LoVo (cell line): ENCODE measurements at places on chromosomes 7 and 10.

GRCh38 chr10:44760513-44760912, 150.6 kb upstream of the TMEM72 start:
- no peak for DNase-seq

DNA sequence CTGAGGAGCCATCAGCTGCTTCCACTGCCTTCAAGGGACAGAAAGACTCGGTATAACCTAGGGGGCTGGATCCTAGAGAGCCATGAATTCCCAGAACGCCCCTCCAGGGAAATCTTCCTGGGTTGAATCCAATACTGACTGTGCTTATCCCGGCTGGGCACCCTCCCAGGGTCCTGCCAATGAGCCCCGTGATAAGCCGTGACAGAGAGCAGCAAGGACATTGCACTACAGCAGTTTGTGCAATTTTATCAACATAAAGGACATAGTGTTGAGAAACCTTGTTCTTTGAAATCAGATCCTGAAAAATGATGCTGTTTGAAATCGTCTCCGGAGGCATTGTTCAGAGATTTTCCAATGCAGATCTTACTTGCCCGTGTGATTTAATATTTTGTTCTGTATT, 18.8 kb downstream of the AKR1B1 start:
- no peak for DNase-seq

DNA sequence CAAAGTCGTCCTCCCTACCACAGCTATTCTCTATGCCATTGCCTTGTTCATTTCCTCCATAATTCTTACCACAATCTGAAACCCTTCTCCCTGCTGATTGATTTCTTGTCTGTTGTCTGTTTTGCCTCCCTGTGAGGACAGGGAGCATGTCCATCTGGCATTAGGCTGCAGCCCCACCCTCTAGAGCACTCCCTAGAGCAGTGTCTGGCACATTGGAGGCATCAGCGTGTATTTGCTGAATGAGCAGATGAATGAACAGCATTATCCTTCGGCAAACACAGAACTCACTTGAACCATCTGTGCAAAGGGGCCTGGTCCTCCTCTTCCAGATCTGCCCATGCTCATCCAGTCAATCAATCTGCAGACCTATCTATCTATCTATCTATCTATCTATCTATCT, 5.1 kb upstream of the DMBT1 start:
- no peak for DNase-seq

GRCh38 chr10:132547421-132547861, 9.9 kb downstream of the INPP5A start:
- no peak for DNase-seq

GRCh38 chr10:13633689-13634088, 46.9 kb downstream of the PRPF18 start:
- no peak for DNase-seq

GRCh38 chr7:157925383-157925875, 588.6 kb downstream of the DNAJB6 start:
- DNase-seq: no peak

GRCh38 chr7:151432658-151433521, 7.1 kb downstream of the CRYGN start:
- DNase-seq: no peak

- DNase-seq: no peak
These were observed 232.6 kb downstream of the REEP3 start for GRCh38 chr10:63753808-63754207.

GRCh38 chr7:90412458-90413184, 9.4 kb downstream of the CLDN12 start:
- DNase-seq: no peak

GRCh38 chr7:6479067-6479466, 31.3 kb upstream of the DAGLB start:
- no peak for DNase-seq

GRCh38 chr10:55793024-55793423, 568.0 kb downstream of the ZWINT start:
- no peak for DNase-seq

GRCh38 chr10:64760371-64760770, 1239.2 kb downstream of the REEP3 start:
- DNase-seq: no peak

- no peak for DNase-seq
These were observed 41.5 kb upstream of the NKX6-2 start for GRCh38 chr10:132827423-132827789.

GRCh38 chr7:121744877-121745276, 128.1 kb upstream of the PTPRZ1 start:
- DNase-seq: no peak

- no peak for DNase-seq
These were observed 154.5 kb downstream of the RNF133 start for GRCh38 chr7:122544463-122544862.

GRCh38 chr10:16612115-16612980, 90.7 kb upstream of the C1QL3 start:
- DNase-seq: peak; percentile 7

GRCh38 chr7:151659219-151659618, 139.5 kb upstream of the RHEB start:
- DNase-seq: no peak

- DNase-seq: no peak
These were observed 101.2 kb upstream of the SEC61G start for GRCh38 chr7:54860003-54860775.

DNA sequence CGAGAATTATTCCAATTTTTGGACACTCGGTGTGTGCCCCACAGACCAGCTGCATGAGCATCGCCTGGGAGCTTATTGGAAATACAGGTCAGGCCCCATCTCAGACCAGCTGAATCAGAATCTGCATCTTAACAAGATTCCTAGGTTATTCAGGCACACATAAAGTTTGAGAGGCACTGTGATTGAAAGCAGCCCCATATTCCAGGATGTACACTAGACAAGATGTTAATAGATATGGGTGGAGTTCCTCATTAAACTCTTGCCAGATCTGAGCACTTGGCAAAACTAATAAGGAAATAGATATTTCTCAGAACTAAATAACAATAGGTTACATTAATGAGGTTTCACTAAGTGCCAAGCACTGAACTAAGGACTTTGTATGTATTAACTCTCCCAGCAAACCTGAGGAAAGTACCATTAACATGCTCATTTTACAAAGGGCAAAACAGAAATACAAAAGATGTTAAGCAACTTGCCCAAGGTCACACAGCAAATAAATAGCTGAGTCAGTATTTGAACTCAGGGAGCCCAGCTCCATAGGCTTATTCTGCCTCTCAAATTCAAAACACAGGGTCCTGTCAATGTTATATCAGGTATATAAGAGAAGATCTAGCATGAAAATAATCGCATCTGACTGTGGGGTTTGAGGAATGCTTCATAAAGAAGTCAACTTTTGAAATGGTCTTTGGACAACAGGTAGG, 29.9 kb downstream of the PPP1R3C start:
- DNase-seq: no peak

GRCh38 chr7:39592586-39592985, 26.4 kb downstream of the YAE1 start:
- no peak for DNase-seq

DNA sequence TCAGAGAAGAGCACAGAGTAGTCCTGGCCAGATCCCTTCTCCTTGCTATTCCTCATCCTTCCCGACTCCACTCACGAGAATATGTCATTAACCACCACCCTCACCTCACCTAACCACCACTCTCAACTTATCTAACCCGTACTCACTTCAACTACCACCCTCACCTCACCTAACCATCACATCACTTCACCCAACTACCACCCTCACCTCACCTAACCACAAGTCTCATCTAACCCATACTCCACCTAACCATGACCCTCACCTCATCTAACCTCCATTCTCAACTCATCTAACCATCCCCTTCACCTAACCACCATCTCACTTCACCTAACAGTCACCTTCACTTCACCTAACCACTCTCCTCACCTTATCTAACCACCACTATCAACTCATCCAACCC, 85.0 kb downstream of the VIPR2 start:
- DNase-seq: no peak

GRCh38 chr10:70732569-70732968, 52.6 kb downstream of the TBATA start:
- DNase-seq: no peak

DNA sequence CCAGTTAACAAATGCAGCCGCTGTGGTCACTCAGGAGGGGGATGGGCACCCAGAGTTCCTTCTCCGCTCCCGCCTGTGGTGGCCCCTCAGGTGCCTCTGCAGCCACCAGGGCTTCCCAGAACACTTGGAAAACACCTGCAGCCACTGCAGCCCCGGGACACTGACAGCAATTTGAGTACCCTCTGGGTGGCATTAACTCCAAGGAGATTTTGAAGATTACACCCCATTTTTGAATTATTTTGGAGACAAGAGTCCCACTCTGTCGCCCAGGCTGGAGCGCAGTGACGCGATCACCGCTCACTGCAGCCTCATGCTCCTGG, 32.2 kb downstream of the IL15RA start:
- no peak for DNase-seq

GRCh38 chr10:89431977-89432376, 17.6 kb downstream of the IFIT5 start:
- peak; percentile 36 for DNase-seq

GRCh38 chr7:137399827-137400823, 56.6 kb upstream of the PTN start:
- no peak for DNase-seq

DNA sequence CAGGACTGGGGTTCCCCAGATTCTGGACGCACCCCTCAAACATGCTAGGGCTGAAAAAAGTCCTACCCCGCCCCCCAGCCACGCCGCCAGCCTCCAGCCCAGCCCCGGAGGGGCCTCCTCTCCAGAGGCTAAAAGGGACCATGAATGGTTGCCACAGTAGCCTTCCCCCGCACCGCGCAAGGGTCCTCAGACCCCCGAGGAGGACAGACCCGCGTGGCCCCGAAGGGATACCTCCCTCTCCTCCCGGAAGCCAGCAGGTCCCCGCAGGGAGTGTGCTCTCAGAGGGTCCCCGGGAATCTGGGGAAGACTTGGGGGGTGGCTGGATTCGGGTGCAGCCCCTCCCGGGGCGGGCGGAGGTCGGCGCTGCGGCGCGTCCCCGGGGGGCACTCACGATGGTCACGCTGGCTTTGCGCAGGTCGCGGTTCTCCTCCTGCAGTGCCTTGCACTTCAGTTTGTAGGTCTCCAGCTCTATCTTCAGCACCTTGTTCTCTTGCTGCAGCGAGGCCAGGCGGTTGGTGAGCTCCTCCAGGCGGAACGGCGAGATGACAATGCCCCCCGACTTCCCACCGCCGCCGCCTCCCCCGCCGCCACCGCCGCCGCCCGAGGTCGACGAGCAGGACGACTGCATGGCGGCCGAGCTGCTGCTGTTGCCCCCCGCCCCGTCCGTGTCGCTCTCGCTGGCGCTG, 482 bp downstream of the CCDC6 start:
- DNase-seq: no peak

DNA sequence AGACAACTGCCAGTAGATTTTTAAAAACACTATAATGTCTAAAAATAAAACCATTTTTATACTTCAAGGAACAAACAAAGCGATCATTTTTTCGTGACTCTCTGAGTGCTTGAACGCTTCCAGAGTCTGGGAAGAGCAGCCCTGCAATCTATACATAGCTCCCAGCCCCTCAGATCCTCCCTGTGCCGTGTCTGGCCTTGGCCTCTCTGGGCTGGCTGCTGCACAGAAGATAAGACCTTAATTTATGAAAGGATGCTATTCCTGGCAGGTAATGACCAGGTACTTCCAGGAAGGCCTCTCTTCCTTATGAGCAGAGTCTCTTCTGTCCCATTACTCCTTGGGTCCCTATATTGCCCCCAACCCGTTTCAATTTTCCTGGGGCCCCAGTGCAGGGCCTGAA, 200.9 kb upstream of the AOAH start:
- DNase-seq: no peak

- no peak for DNase-seq
These were observed 942.9 kb upstream of the LRRN3 start for GRCh38 chr7:110148054-110148453.

- no peak for DNase-seq
These were observed 31.9 kb downstream of the ARL4A start for GRCh38 chr7:12719141-12719919.

DNA sequence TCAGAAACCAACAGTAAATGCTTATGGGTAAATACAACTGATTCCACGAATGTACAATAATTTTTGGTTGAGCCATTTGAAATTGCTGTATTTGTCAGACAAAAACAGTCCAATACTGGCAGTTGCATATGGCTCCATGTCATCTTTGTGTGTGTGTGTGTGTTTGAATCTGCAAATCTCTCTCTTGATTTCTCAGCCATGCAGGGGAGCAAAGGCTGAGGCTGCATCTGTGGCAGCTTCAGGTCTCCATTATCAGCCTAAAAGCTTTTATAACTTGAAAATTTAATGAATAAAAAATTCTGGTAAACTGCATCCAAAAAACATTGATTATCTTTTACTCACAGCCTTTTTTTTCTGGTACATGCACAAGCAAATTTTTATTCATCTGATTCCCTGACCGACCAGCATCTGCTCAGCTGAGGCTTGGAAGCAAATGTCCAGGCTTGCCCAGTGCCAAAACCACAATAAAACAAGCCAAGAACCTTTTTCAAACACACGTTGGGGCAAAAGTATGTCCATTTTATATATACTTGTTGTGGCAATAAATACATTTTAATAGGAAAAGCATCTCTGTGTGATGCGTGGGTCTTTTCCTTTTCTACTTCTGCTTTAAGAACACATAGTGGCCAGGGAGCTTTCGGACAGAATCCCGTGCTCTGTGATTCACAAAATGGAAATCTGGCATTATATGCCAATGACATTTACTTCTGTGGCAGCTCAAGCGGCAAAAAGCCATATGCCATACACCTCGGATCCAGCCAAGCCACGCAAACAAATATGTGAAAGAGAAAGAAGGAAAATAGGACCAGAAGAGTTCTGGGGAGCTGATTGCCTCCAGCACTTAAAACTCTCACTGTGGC, 275.6 kb upstream of the AOAH start:
- DNase-seq: no peak

DNA sequence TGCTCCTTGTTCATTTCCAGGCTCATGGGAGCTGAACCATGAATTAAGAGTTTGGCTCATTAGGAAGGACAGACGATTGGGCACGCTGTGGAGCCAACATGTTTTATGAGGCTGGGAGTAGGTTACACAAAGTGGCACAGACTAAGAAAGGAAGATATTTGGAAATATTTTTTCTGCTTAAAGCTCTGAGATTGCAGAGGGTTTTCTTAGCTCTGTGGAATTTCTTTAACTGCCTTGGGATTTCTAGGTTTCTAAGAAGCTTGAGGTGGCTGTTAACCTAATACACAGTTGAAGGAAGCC, 344.6 kb downstream of the RNLS start:
- DNase-seq: no peak

DNA sequence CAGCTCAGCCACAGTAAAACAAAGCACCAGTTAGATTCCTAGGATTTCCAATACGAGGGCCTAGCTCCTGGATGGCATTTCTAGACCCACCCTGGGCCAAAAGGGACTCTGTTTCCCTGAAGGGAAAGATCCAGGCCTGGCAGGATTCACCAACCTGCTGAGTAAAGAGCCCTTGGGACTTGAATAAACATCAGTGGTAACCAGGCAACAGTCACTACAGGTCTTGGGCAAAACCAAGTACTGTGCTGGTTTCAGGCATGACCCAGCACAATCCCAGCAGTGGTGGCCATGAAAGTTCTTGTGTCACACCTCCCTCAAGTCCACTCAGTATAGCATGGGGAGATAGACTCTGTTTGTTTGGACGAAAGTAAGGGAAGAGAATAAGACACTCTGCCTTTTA, 31.0 kb upstream of the STARD3NL start:
- no peak for DNase-seq
